ENCODE measurements at places on chromosomes 1 and 21. TPM values are rescaled to one million over a fixed set of nuclear protein-coding genes. Genes with fewer than 3 reads are reported as not detected.

- DNase-seq: no peak
These were observed 79.6 kb downstream of the ST3GAL3 start for GRCh38 chr1:43786960-43787359.

DNA sequence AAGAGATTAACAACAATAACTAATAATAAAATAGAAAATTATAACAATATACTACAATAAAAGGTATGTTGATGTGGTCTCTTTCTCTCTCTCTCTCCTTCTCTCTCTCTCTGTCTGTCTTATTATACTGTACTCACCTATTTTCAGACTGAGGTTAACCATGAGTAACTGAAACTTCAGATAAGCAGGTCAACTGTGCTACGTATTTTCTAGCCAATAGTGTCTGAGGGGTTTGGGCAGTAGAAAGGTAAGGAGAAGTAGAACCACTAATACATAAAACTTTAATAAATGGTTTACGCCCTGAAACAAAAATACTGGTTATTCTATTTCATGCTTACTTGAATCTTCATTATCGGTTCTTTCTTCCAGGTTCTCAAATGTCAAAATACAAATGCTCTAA is 71.0 kb upstream of the LRRC53 start:
- DNase-seq: no peak

Gene AUNIP
- total RNA-seq: 1.2 TPM

- DNase-seq: no peak
These were observed 14.0 kb downstream of the RUNX1 start for GRCh38 chr21:35035116-35035515.

GRCh38 chr21:16775076-16775475 is 737.8 kb upstream of the CXADR start:
- no peak for DNase-seq

Gene GPR161
- total RNA-seq: 30.8 TPM

All from chondrocyte (in vitro differentiated cells).